Endodermal cell (in vitro differentiated cells): ENCODE measurements at places on chromosomes 5 and 9.

DNA sequence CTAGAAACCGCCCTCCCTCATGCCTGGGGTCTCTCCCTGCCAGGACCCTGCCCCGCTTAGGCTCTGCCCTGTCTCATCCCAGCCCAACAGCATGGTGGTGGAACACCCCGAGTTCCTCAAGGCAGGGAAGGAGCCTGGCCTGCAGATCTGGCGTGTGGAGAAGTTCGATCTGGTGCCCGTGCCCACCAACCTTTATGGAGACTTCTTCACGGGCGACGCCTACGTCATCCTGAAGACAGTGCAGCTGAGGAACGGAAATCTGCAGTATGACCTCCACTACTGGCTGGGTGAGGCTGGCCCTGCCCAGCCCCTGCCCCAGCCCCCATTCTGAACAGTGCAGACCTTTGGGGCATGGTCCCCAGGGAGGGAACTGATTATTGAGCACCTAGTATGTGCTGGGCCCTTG is 33.9 kb downstream of the GSN start:
- DNase-seq: no peak
- peaks cover 3% of the 10 kb centered on the region for H3K4me1 ChIP-seq
- no peak overlapping the region for H3K4me3 ChIP-seq
- no peak overlapping the region for H3K27ac ChIP-seq

DNA sequence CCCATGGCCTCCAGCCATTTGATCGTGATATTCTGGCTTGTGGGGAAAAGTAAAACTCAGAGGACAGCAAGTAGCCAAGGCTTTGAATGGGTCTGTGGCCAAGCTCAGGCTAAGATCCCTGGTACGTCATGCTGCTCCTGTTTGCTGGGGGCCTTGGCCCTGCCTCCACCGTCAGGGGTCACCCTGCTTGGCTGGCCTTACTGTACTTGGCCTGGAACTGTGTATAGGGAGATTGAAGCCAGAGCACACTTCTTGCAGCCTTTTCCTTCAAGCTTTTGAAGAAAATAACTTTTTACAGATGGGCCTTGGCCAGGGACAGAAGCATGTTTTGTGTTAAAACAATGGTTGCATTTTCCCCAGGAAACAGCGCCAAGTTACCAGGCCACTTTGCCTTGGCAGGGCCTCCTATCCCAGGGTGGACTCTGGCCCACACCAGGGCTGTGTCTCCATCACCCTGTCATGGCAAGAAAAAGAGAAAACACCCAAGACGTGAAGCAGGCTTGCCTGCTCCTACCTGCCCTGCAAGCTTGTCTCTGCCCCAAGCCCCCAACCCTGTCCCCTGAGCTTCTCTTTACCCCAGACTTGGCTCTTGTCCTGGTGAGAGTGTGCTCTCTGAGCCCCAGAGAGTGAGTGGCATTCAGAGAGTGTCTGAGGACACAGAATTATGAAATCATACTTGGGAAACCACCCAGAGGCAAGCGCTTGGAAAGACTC is 286.9 kb downstream of the GADD45G start:
- H3K36me3 ChIP-seq: no peaks in the 10 kb centered on the region
- H3K27me3 ChIP-seq: no peaks in the 10 kb centered on the region
- no peak overlapping the region for H3K4me3 ChIP-seq
- H3K27ac ChIP-seq: no peak overlapping the region
- DNase-seq: peak; percentile 15
- H3K4me1 ChIP-seq: no peaks in the 10 kb centered on the region

- no peak overlapping the region for H3K4me3 ChIP-seq
- no peaks in the 10 kb centered on the region for H3K27me3 ChIP-seq
- peaks cover 4% of the 10 kb centered on the region for H3K4me1 ChIP-seq
Observed at GRCh38 chr5:178431063-178431781, 159.0 kb downstream of the COL23A1 start.

- H3K4me3 ChIP-seq: no peak overlapping the region
- no peaks in the 10 kb centered on the region for H3K27me3 ChIP-seq
- H3K4me1 ChIP-seq: no peaks in the 10 kb centered on the region
- H3K27ac ChIP-seq: no peak overlapping the region
- no peaks in the 10 kb centered on the region for H3K36me3 ChIP-seq
Observed at GRCh38 chr5:20370061-20370460, 382.1 kb upstream of the CDH18 start.

GRCh38 chr9:96027251-96028131 is 152.0 kb downstream of the ERCC6L2 start:
- no peak overlapping the region for H3K27ac ChIP-seq
- H3K4me1 ChIP-seq: no peaks in the 10 kb centered on the region
- H3K36me3 ChIP-seq: no peaks in the 10 kb centered on the region
- peak; percentile 79 for DNase-seq
- peaks cover 62% of the 10 kb centered on the region for H3K27me3 ChIP-seq

- H3K27me3 ChIP-seq: no peaks in the 10 kb centered on the region
- H3K4me1 ChIP-seq: peaks cover 2% of the 10 kb centered on the region
- DNase-seq: no peak
- no peak overlapping the region for H3K4me3 ChIP-seq
- no peaks in the 10 kb centered on the region for H3K36me3 ChIP-seq
Observed at GRCh38 chr5:94445726-94446125, 172.7 kb downstream of the KIAA0825 start.

- DNase-seq: no peak
- H3K4me1 ChIP-seq: peaks cover 20% of the 10 kb centered on the region
- no peaks in the 10 kb centered on the region for H3K36me3 ChIP-seq
- no peaks in the 10 kb centered on the region for H3K27me3 ChIP-seq
- no peak overlapping the region for H3K27ac ChIP-seq
- no peak overlapping the region for H3K4me3 ChIP-seq
Observed at GRCh38 chr5:137834498-137835049, 33.1 kb upstream of the MYOT start.

- H3K27ac ChIP-seq: no peak overlapping the region
- peaks cover 15% of the 10 kb centered on the region for H3K4me1 ChIP-seq
- no peak overlapping the region for H3K4me3 ChIP-seq
- no peaks in the 10 kb centered on the region for H3K27me3 ChIP-seq
Observed at GRCh38 chr5:116771466-116772151, 197.0 kb upstream of the SEMA6A start.

GRCh38 chr5:1551426-1552301 is 27.9 kb upstream of the LPCAT1 start:
- H3K4me1 ChIP-seq: no peaks in the 10 kb centered on the region
- no peaks in the 10 kb centered on the region for H3K36me3 ChIP-seq
- no peak overlapping the region for H3K27ac ChIP-seq
- H3K27me3 ChIP-seq: no peaks in the 10 kb centered on the region
- no peak overlapping the region for H3K4me3 ChIP-seq

GRCh38 chr9:92349771-92350739 is 24.3 kb downstream of the CENPP start:
- no peaks in the 10 kb centered on the region for H3K36me3 ChIP-seq
- H3K27me3 ChIP-seq: no peaks in the 10 kb centered on the region
- H3K27ac ChIP-seq: no peak overlapping the region
- no peak for DNase-seq
- no peak overlapping the region for H3K4me3 ChIP-seq

DNA sequence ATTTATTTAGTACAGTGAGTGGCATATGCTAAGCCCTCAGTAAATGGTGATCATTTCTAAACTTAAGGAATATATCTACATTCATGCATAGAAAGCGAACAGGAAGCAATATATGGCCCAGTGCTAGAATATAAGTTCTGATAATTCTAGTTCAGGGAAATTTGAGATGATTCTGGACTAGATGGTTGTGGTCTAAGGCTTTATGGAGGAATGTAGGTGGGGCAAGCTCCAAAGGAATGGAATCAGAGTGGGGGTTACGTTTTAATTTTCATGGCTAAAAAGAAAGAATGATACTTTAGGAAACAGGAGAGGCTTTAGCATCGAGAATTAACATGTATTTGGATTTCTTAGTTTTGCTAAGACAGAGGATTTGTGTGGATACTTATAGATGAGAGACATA is 56.1 kb downstream of the MTREX start:
- no peak for DNase-seq
- no peaks in the 10 kb centered on the region for H3K27me3 ChIP-seq
- H3K36me3 ChIP-seq: peaks cover 45% of the 10 kb centered on the region
- no peaks in the 10 kb centered on the region for H3K4me1 ChIP-seq
- H3K4me3 ChIP-seq: no peak overlapping the region
